Muscle of back (tissue), 13 donors: ENCODE measurements at places on chromosomes 7 and 10. TPM values are rescaled to one million over a fixed set of nuclear protein-coding genes. Genes with fewer than 3 reads are reported as not detected.

- no peak for DNase-seq
These were observed 18.9 kb downstream of the PODXL start for GRCh38 chr7:131537571-131537978.

- no peak for DNase-seq
These were observed 205.7 kb downstream of the REEP3 start for GRCh38 chr10:63726867-63727266.

- DNase-seq: peak; percentile 36
These were observed 71.8 kb upstream of the PPIF start for GRCh38 chr10:79275431-79275851.

HMX2 gene
- not detected for polyA plus RNA-seq
